ENCODE measurements at places on chromosomes 12 and 14.

GRCh38 chr14:64114166-64114565, 180.0 kb downstream of the ESR2 start:
- DNase-seq: no peak

DNA sequence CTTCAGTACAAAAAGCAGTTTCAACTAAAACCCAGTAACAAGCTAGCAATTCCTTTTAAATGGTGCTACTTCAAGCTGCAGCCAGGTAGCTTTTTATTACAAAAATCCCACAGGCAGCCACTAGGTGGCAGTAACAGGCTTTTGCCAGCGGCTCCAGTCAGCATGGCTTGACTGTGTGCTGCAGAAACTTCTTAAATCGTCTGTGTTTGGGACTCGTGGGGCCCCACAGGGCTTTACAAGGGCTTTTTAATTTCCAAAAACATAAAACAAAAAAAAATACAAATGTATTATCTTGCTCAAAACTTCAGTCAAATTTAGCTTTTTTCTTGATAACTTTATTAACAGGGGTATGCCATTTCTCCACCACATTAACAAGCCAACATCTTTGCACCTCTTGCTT, 3.6 kb upstream of the CLEC4E start:
- DNase-seq: peak; percentile 67

- no peak for DNase-seq
Measured at GRCh38 chr14:56816574-56817391, 6.5 kb upstream of the OTX2 start.

DNA sequence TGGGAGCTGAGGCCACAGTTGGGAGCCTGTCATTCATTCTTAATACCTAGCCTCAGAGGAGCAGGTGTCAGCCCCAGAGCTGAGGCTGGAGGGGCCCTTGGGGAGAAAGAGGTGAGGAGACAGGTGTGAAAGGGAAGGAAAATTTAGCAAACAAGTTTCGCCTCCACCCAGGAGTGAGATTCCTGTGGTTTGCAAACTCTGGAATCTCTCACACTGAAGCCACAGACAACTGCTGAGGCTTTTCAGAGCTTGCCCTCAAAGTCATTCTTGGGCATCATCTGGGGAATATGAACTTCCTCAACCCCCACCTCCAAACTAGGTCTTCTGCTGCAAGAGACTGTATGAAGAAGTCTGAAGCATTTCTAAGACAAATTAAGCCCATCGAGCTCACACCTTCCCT, 589.5 kb upstream of the TBX3 start:
- no peak for DNase-seq

DNA sequence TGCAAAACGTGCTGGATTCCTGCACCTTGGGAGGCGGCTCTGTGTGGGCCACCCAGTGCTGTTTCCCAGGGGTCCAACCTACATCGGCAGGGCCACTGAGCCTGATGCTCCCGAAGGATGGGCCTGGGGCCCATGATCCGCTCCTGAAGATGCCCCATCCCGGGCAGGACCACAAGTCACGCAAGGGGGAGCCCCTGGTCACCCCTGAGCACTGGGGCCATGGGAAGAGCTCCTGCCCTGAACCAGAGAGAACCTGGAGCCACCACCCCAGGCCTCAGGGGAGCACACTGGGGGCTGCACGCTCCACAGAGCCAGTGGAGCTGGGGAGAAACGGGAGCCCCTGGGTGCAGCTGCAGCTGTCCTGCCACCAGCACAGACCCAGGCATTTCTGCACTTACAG, 124.6 kb upstream of the SFSWAP start:
- no peak for DNase-seq

GRCh38 chr12:7242176-7243101, 53.0 kb downstream of the PEX5 start:
- DNase-seq: no peak

- DNase-seq: no peak
Measured at GRCh38 chr14:81535396-81536164, 1.9 kb upstream of the SEL1L start.

- DNase-seq: no peak
Measured at GRCh38 chr12:67148265-67148664, 120.9 kb upstream of the CAND1 start.
